ENCODE measurements at places on chromosomes 1 and 21.

- DNase-seq, result no peak
Measured at GRCh38 chr1:190084552-190084951, 393.1 kb downstream of the BRINP3 start.

GRCh38 chr1:63991685-63992084 lies 211.7 kb upstream of the UBE2U start:
- no peak for DNase-seq

DNA sequence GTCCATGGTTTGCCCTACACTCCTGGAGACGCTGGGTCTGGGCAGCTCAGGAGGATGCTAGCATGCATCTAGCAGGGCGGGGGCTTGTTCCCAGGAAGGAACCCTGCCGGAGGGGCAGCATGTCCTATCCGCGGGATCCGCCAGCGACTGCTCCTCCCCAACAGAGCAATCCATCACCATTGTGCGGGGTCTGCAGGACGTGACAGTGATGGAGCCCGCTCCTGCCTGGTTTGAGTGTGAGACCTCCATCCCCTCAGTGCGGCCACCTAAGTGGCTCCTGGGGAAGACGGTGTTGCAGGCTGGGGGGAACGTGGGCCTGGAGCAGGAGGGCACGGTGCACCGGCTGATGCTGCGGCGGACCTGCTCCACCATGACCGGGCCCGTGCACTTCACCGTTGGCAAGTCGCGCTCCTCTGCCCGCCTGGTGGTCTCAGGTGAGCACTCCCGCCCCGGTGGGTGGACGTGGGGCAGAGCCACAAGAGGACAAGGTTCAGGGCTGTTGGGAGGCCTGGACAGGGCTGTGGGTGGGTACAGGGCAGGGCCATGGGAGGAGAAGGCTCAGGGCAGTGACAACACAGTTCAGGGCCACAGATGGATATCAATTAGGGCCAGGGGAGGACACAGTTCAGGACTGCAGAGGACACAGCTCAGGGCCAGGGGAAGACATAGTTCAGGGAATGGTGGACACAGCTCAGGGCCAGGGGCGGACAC lies 71.3 kb downstream of the OBSCN start:
- DNase-seq, result no peak

GRCh38 chr1:43883321-43883720 lies 50.3 kb upstream of the ARTN start:
- no peak for DNase-seq

DNA sequence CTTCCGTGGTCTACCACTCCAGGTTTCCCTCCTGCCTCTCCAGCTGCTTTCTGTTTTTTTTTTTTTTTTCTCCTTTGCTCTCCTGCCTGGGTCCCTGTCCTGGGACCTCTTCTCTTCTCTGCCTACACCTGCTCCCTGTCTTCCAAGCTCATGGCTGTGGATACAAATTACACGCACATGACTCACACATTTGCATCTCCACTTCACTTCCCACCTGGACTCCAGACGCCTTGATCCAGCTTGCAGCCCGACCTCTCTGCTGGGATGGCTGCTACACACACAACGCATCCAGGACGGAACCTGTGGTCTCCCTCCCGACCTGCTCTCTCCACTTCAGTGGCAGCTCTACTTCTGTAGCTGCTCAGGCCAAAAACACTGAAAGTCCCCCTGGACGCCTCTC lies 44.4 kb upstream of the B3GALT5 start:
- no peak for DNase-seq

DNA sequence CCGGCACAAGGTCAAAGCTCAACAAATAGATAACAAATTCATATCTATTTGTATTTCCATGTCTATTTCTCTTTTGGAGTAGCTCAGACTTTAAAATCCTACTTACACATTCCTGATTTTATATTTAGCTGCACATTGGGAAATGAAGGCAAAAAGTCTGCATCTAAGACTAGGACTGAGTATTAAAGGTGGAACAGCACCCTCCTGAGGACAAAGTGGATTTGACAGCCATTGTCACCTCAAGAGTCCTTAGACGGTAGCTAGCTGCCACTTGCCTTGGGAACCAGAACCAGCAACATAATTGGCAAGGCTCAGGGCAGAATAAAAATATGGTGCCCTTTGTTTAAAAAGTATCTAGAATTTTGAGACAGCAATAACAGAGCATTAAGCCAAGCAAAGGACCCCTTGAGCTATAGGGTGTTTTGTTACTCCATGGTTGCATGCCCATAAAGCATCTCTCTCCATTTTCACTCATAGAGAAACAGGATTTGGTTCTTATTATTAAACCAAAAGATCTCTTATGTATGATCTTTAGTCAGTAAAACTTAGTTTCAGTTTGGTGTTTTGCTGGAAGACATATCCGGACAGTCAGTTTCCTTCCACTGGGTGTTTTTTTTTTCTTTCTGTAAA lies 30.0 kb upstream of the SGIP1 start:
- DNase-seq, result no peak

GRCh38 chr1:225750420-225750819 lies 27.2 kb upstream of the SRP9 start:
- no peak for DNase-seq

- DNase-seq, result no peak
Measured at GRCh38 chr1:5975133-5975880, 16.9 kb downstream of the NPHP4 start.

GRCh38 chr1:90964444-90965035 lies 57.3 kb downstream of the ZNF644 start:
- DNase-seq, result no peak

GRCh38 chr1:115164484-115164883 lies 75.2 kb upstream of the TSPAN2 start:
- no peak for DNase-seq

DNA sequence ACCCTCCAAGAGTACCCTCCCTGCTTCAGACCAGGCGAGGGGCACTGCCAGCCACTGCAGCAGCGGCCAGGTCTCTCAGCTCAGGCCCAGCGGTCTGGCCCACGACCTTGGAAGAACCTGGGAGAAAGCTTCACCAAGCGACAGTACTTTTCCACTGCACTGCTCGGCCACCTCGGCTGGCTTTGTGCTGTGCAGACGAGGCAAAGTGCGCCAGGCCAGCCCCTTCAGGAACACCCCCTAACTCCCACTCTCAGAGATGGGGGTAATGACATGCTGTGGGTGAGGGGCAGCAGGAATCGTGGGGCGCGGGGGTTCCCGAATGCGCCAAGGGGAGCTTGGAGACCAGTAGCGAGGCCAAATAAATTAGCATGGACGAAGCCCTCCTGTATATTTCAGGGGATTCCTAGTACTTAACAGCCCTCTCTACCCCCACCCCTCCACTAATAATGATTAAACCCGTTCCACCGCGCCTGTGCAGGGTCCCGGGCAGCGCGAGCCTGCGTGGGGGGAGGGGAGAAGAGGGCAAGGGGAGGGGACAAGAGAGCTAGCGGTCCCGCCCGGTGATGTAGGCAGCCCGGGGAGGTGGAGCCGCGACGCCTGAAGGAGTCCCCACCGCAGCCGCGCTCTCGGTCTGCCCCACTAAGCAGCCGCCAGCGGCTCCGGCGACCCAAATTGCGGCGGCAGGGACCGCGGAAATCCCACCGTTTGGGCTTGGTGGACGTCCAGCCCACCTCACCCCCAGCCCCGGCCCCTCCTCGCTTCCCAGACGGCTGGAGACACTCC lies at the start of gene FAM43B:
TSS of gene FAM43B (plus strand) at position 629 of the 783 bp plus-strand sequence. CDS start 401 bp downstream, outside the sequence.
- peak; percentile 50 for DNase-seq

DNA sequence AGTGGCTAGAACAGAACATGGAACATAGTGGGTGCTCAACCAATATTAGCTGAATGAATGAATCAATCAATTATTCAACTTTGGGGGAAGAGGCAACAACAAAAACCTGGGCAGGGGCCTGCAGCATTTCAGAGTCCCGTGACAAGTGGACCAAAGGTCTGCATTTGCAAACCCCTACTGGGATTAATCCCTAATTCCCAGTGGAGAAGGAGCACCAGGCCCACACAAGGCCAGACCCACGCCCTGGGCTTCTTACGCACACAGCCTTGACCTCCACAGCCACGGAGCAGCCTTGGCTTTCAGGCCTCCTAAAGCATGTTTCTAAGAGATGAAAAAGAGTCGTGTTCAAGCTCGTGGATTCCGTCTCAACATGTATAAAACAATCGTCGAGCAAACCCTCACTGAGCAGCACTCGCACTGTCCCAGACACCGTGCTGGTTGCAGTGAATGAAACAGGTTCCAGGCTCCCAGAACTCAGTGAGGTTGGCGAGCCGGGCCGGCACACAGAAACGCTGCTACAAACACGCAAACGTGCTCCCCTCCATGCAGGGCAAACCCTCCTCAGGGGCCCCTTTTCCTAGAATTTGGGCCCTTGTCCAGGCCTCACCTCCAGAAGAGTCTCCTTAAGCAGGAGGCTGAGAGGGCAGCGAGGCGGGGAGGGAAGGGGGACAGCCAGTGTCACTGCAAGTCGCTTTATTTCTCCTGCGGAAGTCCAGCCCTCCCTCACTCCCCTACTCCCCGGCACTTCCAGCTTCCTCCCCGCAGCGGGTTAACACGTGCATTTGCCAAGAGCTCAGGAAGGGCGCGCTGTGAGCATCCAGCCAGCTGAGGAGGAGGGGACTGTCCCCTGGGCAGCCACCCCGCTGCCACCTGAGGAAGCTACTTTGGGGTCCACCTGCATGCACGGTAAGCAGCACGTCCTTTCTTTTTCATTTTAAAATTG lies 556.4 kb downstream of the KIF26B start:
- DNase-seq, result no peak

- no peak for DNase-seq
Measured at GRCh38 chr1:109399326-109399957, 1.7 kb upstream of the SORT1 start.

DNA sequence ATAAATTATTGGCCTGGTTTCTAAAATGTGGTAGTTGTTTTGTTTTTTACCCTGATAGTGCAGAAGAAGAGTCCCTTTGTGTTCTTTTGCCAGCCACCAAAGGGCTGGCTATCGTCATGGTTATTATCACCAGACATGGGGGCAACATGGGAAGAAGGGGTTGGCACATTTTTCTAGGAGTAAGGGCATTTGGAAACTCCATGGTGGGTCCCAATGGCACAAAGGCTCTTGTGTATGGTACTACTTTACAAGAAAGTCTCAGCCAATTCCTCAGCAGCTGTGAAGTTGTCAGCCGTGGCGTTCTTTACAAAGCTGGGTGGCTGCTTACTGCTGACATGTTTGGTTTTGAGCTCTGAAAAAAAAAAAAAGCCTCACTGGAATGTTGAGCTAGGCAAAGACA lies 330.4 kb upstream of the ESRRG start:
- DNase-seq, result no peak

DNA sequence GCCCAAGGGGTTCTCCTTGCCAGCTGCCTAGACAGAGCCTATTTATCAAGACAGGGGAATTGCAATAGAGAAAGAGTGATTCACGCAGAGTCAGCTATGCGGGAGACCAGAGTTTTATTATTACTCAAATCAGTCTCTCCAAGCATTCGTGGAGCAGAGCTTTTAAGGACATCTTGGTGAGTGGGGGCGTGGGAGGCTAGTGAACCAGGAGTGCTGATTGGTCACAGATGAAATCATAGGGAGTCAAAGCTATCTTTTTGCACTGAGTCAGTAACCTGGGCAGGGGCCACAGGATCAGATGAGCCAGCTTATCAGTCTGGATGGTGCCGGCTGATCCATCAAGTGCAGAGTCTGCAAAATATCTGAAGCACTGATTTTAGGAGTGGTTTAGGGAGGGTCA lies 64.8 kb upstream of the MRPS6 start:
- no peak for DNase-seq

GRCh38 chr1:182279724-182280503 lies 111.7 kb downstream of the GLUL start:
- DNase-seq, result no peak

DNA sequence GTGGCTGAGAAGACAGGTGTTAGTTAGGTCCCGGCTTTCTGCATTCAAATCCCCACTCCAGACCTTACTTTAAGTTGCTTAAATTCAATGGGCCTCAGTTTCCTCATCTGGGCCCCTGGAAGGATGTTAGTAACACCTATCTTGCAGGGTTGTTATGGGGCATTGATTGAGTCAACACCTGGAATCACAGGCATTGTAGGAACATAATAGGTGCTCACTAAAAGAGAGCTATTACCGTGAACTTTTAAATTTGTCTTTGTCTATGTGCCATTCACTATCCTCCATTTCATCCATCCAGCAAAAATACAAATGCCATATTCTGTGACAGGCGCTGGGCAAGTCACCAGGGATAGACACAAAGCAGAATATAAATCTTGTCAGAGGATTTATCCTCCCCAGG lies 10.5 kb upstream of the MAPKAPK2 start:
- DNase-seq, result no peak

GRCh38 chr1:38533772-38534472 lies 325.6 kb downstream of the RRAGC start:
- DNase-seq, result no peak

DNA sequence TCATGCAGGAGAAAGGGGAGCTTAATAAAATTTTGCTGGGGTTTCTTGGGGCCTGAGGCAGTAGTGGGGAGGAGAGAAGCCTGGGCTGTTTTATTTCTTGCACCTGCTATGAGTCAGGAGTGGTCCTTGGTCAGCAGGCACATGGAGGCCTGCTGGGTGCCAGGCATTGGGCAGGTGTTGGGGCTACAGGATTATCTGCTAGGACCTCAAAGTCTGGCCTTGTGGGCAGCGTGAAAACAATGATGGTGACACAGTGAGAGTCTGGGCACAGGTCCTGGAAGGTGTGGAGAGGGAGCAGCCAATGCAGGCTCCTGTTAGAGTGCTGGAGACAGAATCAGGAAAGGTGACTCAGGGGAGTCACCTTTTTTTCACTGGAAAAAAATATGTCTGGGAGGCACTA lies 17.2 kb downstream of the ROR1 start:
- DNase-seq, result no peak

GRCh38 chr1:75265792-75266191 lies 131.6 kb downstream of the LHX8 start:
- no peak for DNase-seq

- DNase-seq, result no peak
Measured at GRCh38 chr1:65104854-65105534, 43.0 kb upstream of the AK4 start.

GRCh38 chr1:172421974-172422604 lies 1.6 kb downstream of the C1orf105 start:
- DNase-seq, result no peak

DNA sequence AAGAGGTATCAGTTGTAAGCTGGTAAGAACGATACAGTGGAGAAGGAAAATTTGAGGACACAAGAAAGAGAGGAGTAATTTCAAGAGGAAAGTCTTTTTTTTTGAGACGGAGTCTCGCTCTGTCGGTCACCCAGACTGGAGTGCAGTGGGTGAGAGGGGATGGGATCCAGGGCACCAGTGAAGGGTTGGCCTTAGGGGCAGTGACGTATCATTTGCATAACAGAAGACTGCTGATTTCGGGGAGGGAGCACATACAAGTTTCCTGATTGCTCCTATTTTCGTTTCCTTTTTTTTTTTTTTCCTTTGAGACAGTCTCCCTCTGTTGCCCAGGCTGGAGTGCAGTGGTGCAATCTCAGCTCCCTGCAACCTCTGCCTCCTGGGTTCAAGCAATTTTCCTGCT lies 4.2 kb downstream of the S100A13 start:
- DNase-seq, result no peak

- no peak for DNase-seq
Measured at GRCh38 chr1:209382231-209383100, 201.0 kb upstream of the CAMK1G start.

GRCh38 chr1:3691421-3692204 lies 39.3 kb downstream of the TP73 start:
- no peak for DNase-seq

All from GM12891 (cell line).